Glutamatergic neuron (in vitro differentiated cells): ENCODE measurements at places on chromosomes 3 and 15. TPM values are rescaled to one million over a fixed set of nuclear protein-coding genes. Genes with fewer than 3 reads are reported as not detected.

GRCh38 chr3:48413086-48413485 lies 16.8 kb downstream of the PLXNB1 start:
- no peak overlapping the region for H3K27ac ChIP-seq
- H3K27me3 ChIP-seq: peaks cover 8% of the 10 kb centered on the region
- no peak overlapping the region for H3K4me3 ChIP-seq
- no peaks in the 10 kb centered on the region for H3K4me1 ChIP-seq
- H3K36me3 ChIP-seq: no peaks in the 10 kb centered on the region

- no peak for DNase-seq
- peaks cover 18% of the 10 kb centered on the region for H3K4me1 ChIP-seq
- H3K4me3 ChIP-seq: no peak overlapping the region
- H3K27me3 ChIP-seq: no peaks in the 10 kb centered on the region
These were observed 77.3 kb downstream of the CHRNA7 start for GRCh38 chr15:32107477-32108080.

Gene PARP15
- 0.29 TPM for total RNA-seq

Gene CDV3
- total RNA-seq: 91.2 TPM

DNA sequence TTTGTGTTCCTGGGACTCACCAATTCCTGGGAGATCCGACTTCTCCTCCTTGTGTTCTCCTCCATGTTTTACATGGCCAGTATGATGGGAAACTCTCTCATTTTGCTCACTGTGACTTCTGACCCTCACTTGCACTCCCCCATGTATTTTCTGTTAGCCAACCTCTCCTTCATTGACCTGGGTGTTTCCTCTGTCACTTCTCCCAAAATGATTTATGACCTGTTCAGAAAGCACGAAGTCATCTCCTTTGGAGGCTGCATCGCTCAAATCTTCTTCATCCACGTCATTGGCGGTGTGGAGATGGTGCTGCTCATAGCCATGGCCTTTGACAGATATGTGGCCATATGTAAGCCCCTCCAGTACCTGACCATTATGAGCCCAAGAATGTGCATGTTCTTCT lies 16.8 kb downstream of the OR4F15 start:
- H3K27me3 ChIP-seq: no peaks in the 10 kb centered on the region
- no peaks in the 10 kb centered on the region for H3K4me1 ChIP-seq
- H3K4me3 ChIP-seq: no peak overlapping the region
- no peak for DNase-seq
- no peaks in the 10 kb centered on the region for H3K36me3 ChIP-seq
- H3K27ac ChIP-seq: no peak overlapping the region

Gene RTP3
- total RNA-seq: not detected

Gene KBTBD8
- total RNA-seq: 8.6 TPM

Gene RETNLB
- not detected for total RNA-seq

- no peaks in the 10 kb centered on the region for H3K27me3 ChIP-seq
- peaks cover 4% of the 10 kb centered on the region for H3K36me3 ChIP-seq
- no peak overlapping the region for H3K4me3 ChIP-seq
- H3K27ac ChIP-seq: no peak overlapping the region
- no peak for DNase-seq
- H3K4me1 ChIP-seq: peaks cover 28% of the 10 kb centered on the region
These were observed 35.4 kb upstream of the TSC22D2 start for GRCh38 chr3:150372722-150373121.

GRCh38 chr3:111582120-111582474 lies 13.0 kb downstream of the ZBED2 start:
- no peak overlapping the region for H3K4me3 ChIP-seq
- H3K4me1 ChIP-seq: no peaks in the 10 kb centered on the region
- no peaks in the 10 kb centered on the region for H3K27me3 ChIP-seq
- no peak overlapping the region for H3K27ac ChIP-seq
- no peak for DNase-seq

DNA sequence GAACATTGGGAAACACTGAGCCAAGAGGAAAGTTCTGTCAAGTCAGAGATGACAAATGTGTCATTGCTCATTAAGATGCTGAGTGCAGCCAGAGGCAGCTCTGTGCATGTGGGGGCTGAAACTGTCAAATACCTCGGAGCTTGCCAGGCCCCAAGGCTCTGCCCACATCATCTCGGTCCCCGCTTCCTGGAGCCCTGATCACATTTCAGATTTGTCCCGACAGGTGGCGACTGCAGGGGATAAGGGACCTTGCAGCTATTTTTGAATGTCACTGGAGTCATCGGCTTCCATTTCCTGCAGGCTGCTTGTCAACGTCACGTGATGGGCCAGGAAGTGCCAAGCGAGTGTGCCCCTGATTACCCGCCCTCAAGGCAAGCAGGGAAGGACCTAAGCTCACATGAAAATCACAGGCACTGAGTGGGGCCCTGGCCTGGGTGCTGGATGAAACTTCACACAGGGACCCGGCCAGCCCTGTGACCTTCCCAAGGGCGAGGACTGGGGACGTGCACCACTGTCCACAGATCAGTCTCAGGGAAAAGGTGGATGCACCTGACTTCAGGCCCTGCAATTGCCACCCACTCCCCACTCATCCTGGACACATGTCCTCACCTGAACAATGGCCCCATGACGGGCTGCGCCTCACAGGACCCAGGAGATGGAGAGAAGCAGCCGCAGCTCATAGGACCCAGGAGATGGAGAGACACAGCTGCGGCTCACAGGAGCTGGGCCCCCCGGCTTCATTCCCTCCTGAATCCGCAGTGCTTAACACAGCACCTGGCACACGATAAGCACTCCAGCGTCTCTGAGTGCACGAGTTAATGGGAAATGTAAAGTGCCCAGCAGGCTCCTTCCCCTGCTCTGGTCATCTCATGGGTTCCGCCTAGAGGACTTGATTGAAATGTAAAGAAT lies 73.4 kb downstream of the NUP210 start:
- H3K27ac ChIP-seq: no peak overlapping the region
- H3K4me1 ChIP-seq: peaks cover 11% of the 10 kb centered on the region
- no peak overlapping the region for H3K4me3 ChIP-seq
- peaks cover 2% of the 10 kb centered on the region for H3K27me3 ChIP-seq
- no peak for DNase-seq

DNA sequence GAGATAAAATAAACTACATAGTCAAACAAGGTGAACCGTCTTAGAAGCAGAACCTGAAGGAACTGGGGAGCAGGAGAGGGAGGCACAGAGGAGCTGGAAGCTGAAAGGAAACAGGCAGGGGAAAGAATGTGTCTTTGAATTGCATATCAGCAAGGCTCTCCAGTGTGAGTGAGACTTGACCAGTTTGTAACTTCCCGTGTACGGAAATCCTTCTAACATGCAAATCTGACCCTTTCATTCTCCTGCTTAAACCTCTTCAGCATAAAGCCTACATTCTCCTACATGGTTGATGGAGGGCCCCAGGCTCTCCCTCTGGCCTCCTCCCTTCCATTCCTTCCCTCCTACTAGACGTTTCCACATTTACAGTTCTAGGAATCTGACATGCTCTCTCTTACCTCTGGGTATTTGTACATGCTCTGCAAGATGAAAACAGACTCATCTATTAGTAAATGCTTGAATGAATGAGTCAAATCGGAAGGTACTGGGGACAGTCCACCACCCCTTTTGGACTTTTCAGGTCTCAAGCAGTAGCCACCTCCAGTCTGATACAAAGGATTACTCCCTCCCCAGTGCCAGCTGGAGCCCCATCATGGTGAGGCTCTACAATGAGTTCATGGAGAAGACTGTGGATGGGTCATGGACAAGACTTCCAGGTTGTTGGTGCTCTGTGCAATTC lies 6.1 kb upstream of the SLC25A38 start:
- H3K27ac ChIP-seq: no peak overlapping the region
- peaks cover 3% of the 10 kb centered on the region for H3K27me3 ChIP-seq
- H3K4me3 ChIP-seq: no peak overlapping the region
- DNase-seq: no peak

DNA sequence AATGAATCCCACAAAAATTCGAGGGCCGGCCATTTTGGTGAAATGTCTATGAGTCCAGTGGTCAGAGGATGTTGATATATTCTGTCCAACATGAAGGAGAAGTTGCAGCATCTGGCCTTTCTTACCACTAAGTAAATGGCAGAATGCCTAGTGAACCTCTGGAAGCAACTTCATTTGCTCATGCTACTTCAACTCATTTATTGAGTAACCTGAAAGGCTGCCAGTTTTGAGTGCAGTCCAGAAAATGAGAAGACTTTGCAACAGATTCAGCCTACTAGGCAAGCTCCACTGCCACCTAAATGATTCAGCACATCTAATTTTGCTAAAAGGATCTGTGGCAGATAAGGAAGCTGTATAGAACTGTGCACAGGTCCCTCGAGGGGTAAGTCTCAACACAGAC lies 265.0 kb downstream of the OPA1 start:
- H3K4me1 ChIP-seq: no peaks in the 10 kb centered on the region
- DNase-seq: no peak
- H3K36me3 ChIP-seq: no peaks in the 10 kb centered on the region
- H3K27ac ChIP-seq: no peak overlapping the region
- no peak overlapping the region for H3K4me3 ChIP-seq
- H3K27me3 ChIP-seq: peaks cover 2% of the 10 kb centered on the region

Gene TMEM89
- not detected for total RNA-seq

Gene GABRR3
- total RNA-seq: not detected

DNA sequence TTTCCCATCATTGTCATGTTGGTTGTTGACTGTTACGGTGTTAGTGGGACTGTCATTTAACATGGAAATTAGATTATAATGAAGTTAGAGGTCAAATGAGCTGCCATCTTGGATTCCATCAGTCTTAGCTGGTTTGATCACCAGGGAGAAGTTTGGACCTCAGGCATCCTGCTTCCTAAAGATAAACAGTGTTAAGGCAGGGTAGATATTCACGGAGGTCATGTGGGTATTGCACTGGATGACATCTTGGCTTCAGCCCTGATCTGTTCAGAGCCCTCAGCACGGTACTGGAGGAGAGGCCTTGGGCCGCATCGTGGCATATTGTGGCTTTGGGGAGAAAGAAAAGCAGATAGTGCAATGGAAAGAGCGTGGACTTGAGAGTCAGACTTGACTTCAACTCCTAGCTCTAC lies 11.1 kb upstream of the MUC20 start:
- H3K4me3 ChIP-seq: no peak overlapping the region
- H3K27me3 ChIP-seq: peaks cover 2% of the 10 kb centered on the region
- H3K27ac ChIP-seq: no peak overlapping the region
- H3K36me3 ChIP-seq: peaks cover 5% of the 10 kb centered on the region

Gene PPP2R3A
- 13.0 TPM for total RNA-seq

DNA sequence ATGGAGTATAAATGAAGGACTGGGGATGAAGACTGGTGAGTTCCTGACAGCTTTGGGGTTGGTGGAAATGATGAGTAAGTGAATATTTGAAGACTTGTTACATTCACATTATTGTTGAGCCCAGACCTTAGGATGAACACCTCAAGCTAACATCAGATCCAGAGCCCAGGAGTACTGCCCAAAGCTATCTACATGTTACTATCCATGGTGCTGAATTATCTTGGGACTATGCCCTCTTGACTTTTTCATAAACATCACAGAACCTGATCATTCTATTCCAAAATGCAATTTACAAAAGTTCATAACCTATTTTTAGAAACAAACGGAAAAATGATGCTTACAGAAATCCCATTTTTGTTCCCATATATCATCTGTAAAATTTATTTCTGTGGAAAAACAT lies 613.3 kb downstream of the TUSC7 start:
- H3K36me3 ChIP-seq: peaks cover 5% of the 10 kb centered on the region
- no peak overlapping the region for H3K4me3 ChIP-seq
- H3K27ac ChIP-seq: no peak overlapping the region

Gene KLHL40
- total RNA-seq: 0.44 TPM

Gene GOLGB1
- total RNA-seq: 40.9 TPM
